ENCODE measurements at places on chromosomes 6 and 20.

- DNase-seq: no peak
Observed at GRCh38 chr20:58618351-58619076, 32.6 kb upstream of the STX16 start.

- no peak for DNase-seq
Observed at GRCh38 chr6:140921366-140922226, 1211.1 kb upstream of the GJE1 start.

- DNase-seq: no peak
Observed at GRCh38 chr6:4518506-4518905, 257.7 kb upstream of the CDYL start.

DNA sequence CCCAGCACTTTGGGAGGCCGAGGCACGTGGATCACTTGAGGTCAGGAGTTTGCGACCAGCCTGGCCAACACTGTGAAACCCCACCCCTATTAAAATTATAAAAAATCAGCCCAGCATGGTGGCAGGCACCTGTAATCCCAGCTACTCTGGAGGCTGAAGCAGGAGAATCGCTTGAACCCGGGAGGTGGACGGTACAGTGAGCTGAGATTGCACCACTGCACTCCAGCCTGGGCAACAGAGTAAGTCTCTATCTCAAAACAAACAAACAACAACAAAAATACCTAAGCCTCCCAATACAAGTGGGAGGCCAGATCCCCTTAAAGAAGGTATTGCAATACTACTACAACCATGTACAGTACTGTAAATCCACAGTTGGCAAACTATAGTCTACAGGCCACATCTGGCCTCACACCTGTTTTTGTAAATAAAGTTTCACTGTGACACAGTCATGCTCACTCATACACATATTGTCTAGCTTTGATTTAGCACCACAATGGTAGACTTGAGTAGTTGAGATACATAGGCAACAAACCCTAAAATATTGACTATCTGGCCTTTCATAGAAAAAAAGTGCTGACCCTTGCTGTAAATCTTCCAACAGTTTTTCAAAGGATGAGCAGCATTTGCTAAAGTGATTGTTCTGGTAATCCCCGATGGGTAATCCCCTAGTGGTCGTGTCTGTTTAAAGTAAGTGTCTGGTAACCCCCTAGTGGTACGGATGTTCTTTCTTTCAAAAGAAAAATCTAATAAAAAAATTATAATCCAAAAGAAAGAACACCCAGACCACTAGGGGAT, 202.0 kb downstream of the RNGTT start:
- DNase-seq: no peak

DNA sequence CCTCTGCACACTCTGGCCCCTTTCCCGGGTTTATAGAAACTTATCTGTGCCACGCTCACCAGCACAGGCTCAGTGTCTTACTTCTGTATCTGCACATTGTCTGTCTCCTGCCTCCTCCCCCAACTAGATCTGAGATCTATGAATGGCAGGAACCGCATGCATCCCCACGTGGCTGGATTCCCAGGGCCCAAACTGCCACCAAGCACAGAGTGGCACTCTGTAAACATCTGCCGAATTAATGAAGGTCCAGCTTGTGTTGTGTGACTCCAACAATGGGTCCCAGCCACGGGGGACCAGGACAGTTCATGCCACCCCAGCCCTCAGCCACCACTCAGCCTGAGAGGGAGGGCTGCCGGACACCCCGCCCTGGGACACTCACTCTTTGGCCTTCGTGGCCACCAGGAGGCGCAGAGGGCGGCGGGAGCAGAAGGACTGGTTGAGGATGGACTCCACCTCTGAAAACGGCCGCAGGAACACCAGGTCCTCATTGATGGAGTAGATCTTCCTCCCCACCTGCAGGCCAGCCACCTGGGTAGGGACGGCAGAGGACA, 171.1 kb downstream of the PREX1 start:
- no peak for DNase-seq

- DNase-seq: no peak
Observed at GRCh38 chr6:34581561-34581920, 25.4 kb upstream of the SPDEF start.

DNA sequence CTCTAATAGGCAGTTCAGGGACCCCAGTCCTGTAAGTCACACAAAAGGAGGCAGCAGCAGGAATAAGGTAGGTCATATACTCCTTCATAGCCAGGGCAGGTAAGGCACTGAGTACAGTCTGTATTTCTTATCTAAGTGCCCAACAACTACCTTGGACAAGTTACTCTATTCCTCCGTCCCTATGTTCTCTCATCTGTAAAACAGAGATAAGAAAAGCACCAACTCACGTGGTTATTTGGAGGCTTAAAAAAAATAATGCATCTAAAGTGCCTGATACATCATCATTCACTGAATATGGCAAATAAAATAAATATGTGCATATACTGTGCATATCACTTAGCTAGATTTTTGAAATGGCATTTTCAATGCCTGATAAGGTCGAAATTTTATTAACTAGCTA, 298.1 kb upstream of the CDYL start:
- no peak for DNase-seq

GRCh38 chr6:45185403-45186251, 142.5 kb upstream of the RUNX2 start:
- no peak for DNase-seq

- DNase-seq: no peak
Observed at GRCh38 chr20:24674921-24675605, 205.6 kb downstream of the SYNDIG1 start.

GRCh38 chr6:27544612-27545260, 71.8 kb upstream of the ZNF184 start:
- DNase-seq: no peak

- DNase-seq: no peak
Observed at GRCh38 chr6:48916607-48917006, 546.4 kb downstream of the MMUT start.

DNA sequence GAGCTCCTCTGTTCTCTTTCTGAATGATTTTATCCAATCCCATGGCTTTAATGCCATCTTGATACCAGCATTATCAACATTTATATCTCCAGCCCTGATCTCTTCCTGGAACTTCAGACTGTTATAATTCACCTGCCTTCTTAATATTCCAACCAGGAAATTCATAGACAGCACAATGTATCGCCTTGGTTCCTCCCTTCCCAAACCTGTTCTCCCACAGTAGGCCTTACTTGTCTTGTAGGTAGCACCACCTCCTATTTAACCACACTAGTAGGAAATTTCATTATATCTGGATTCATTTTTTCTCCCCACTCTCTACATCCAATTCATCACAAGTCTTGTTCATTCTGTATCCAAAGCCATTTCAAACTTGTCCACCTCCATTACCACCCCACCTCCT, 106.3 kb upstream of the SHLD1 start:
- no peak for DNase-seq

DNA sequence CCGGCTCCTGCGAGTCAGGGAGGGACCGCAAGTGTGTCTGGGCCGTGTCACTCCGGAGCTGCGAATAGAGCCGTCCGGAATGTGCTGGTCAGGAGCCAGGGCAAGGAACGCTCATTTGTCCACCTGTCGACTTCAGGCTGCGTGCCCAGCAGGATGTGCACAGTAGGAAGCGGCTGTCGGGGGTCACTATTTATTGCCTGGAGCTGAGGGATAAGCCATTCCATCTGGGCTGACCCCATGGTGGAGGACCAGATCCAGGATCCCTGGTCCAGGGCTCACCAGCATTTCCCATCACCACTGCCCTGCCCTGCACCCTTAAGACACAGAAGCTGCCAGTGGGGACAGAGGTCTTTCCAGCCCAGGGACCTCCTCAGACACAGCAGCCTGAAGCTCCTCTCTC, 14.7 kb downstream of the NTSR1 start:
- no peak for DNase-seq

DNA sequence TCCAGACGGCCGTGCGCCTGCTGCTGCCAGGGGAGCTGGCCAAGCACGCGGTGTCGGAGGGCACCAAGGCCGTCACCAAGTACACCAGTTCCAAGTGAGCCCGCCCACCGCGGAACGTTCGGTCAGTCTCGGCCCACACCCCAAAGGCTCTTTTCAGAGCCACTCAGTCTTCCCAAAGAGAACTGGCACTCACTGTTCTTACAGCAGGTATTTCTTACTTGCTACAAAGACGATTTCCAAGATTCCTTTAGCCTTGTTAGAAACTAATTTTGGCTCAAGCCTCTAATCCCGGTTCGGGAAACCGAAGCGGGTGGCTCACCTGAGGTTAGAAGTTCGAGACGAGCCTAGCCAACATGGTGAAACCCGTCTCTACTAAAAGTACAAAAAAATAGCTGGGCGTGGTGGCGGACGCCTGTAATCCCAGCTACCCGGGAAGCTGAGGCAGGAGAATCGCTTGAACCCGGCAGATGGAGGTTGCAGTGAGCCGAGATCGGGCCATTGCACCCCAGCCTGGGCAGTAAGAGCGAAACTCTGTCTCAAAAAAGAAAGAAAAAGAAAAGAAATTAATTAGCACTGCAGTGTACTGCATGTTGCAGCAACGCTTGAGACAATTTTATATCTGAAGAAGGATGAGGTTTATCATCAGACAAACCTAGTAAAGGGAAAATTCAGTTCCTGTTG, 73.1 kb downstream of the OR2B2 start:
- DNase-seq: no peak

DNA sequence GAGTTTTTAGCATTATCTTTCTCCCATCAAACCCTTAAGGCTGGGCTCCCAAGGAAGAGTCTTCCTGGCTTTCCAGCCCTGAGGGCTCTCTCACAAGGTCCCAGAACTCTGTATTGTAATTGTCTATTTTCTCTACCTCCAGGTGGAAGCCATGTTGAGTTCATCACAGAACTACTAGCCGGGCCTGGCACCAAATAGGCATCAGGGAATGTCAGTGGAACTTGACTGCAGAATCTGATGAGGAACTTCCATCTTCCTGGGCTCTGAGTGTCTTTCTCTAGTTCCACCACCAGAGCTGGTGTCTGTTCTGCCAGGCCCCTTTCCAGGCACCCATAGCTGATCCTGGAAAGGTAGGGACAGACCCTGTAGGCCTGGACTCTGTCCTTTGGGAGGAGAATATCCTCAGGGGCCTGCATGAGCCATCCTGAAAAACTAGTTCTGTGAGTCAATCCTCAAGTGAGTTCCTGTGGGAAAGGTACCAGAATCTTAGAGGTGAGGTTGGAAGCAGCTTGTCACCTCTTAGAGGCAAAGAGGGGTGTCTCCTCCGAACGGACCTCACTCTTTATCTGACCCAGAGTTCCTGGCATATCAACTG, 11.1 kb upstream of the TOP1 start:
- DNase-seq: no peak

GRCh38 chr6:5004373-5005037, 668 bp upstream of the RPP40 start:
- DNase-seq: no peak

DNA sequence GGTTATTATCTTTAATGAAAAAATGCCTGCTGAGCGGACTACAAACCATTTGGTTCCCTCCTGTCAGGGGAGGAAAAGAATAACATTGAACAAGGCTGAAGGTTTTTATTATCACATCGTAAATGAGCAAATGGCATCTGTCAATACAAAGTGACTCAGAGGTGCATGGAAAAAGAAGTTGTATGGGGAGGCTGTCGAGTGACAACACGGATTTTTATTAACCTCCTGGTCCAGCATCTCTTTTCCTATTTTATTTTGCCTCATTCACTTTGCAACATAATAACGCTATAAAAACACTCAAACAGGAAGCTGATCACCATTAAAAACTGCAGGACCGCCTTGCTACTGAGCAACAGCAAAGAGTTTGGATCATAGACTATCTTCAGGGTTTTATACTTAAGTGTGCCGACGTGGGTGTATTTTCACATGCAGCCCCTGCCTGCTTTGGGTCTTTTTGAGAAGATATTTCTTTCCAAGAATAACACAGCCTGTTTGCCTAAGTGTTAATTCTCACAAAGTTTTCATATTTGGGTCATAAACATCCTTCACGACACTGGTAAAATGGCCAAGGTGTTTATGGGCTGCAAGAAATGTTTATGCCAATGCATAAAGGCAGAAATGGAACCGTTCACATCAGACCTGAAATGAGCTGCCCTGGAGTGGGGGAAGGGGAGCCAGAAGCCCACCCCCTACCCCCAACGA, 132.1 kb upstream of the SALL4 start:
- no peak for DNase-seq

- DNase-seq: no peak
Observed at GRCh38 chr20:33176101-33176500, 8.1 kb downstream of the BPIFA2 start.

- DNase-seq: peak; percentile 43
Observed at GRCh38 chr6:123803504-123804013, at the start of gene NKAIN2. Gene NKAIN2 (plus strand): TSS chr6:123803865.

DNA sequence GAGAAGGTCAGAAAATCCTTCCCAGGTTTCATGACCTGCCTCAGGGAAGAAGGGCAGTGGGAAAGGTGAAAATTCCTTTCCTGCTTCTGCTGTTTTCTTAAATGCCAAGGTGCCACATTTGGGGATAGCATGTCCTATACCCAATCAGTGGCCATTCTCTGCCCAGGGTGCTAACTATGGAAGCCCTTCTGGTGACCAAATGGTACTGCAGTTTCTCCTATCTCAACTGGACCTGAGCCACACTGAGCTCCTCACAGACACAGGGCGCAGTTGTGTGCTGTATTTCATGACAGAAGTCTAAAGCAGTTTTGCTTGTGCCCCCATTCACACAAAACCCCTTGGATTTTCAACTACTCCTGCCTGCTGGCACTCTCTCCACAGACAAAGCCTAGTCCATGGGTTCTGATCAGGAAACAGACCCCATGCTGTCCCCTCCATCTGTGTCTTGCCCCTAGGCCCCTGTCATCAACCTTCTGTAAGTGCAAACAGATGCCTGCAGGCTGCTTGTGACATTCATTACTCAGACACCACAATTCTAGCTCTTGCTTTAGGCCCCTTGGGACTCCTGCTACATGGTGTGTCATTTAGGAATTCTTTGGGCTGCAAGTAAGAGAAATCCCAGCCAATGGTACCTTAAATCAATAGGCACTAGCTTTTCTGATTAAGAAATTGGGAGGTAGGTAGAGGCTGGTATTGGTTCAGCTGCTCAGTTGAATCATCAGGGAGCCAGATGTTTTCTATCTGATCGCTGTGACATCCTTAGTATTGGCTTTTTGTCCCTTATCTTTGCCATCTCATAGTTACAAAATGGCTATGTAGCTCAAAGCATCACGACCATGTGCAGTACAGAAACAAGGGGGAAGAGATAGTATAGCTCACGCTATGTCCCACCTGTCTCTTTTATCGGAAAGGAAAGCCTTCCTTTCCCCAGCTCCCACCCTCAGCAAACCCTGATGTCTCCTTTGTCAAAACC, 147.8 kb downstream of the CD83 start:
- DNase-seq: no peak

GRCh38 chr20:42785041-42785440, 404.7 kb downstream of the PTPRT start:
- no peak for DNase-seq

DNA sequence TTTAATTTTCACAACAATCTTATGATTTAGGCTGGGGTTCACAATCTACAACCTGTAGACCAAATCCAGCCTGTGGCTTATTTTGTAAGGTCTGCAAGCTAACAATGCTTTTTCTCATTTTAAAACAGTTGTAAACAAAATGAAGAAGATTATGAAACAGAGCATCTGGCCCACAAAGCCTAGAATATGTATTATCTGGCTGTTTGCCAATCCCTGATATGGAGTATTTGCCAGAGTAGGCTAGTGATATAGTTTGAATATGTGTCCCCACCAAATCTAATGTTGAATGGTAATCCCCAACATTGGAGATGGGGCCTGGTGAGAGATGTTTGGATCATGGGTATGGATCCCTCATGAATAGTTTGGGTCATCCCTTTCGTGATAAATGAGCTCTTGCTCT, 201.8 kb downstream of the DHX35 start:
- DNase-seq: no peak

- DNase-seq: no peak
Observed at GRCh38 chr6:18997375-18997826, 610.3 kb downstream of the RNF144B start.

Data from NCI-H1436 (cell line).